CD4-positive, alpha-beta T cell treated with Interleukin-15 for 4 hours (primary cell): ENCODE measurements at places on chromosomes 6 and 20.

GRCh38 chr6:33815854-33816253 is 12.1 kb upstream of the MLN start:
- no peak for DNase-seq

DNA sequence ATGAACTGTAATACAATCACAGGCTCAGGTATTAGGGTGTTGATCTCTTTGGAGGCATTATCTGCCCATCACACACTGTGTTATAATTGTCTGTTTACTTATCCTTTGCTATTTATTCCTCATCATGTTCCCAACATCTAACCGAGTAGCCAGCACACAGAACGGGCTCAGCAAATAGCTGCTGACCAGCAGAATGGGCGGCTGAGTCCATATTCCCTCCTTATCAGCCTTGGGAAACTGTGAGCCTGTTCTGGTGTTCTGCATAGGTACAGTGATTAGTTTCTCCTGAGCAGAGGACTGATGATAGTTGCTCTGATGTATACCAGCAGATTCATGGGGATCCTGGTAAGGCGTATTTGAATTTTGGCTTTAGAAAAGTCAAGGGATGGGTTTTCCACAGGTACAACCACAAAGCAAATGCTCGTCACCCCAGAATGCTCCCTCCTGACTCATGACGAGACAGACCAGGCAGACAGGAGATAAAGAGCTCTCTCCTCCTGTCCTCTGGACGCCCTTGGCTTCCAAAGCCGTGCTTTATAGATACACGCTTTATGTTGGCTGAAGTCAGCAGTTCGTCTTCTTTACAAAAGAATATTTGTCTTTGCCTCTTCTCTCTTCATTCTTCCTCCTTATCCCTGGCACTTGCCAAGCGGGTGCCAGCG is 166.7 kb downstream of the TTLL2 start:
- no peak for DNase-seq

DNA sequence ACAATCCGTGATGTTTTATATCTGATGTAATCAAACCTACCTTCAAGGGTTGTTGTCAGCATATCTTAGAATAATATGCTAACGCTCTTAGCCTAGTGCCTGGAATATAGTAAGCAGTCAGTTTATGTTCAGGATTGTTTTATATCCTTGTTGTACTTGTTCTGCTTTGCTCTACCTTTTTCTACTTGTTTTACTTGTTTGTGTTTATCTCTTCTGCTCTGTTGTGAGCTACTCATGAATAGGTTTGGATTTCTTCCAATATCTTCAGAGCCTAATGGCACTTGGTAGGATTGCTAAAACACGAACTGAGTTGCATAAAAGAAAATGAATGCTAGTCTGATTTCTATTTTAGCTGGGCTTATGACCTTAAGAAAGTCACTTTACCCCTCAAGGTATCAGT is 40.1 kb downstream of the DNAH8 start:
- DNase-seq, result no peak

- DNase-seq, result no peak
These were observed 23.1 kb upstream of the TCP11 start for GRCh38 chr6:35164277-35164676.

GRCh38 chr6:15274692-15275387 is 29.0 kb downstream of the JARID2 start:
- DNase-seq, result no peak

GRCh38 chr6:87322304-87323212 is at the start of gene SMIM8:
SMIM8 (plus strand) TSS chr6:87322588; CDS start chr6:87337032, 14,444 bp downstream.
- peak; percentile 81 for DNase-seq

DNA sequence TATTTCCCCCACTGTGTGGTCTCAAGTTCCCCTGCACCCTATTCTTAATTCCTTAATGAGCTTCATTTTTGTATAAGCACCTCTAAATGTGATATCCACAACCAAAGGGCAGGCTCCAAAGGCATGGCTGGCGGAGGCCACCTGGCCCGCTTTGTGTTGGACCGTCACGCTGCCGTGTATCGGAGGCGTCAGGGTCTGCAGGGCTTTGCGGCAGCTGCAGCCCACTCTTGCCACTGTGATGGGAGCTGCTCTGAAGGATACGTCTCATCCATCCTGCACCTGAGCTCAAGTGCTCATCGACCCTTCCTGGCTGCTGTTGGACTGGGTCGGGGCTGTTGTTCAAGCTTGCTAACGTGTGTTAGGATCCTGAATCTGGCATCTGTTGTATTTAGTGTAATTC is 177.6 kb downstream of the ARID1B start:
- no peak for DNase-seq

- DNase-seq, result no peak
These were observed 7.4 kb downstream of the ADGRF5 start for GRCh38 chr6:46914279-46914810.

DNA sequence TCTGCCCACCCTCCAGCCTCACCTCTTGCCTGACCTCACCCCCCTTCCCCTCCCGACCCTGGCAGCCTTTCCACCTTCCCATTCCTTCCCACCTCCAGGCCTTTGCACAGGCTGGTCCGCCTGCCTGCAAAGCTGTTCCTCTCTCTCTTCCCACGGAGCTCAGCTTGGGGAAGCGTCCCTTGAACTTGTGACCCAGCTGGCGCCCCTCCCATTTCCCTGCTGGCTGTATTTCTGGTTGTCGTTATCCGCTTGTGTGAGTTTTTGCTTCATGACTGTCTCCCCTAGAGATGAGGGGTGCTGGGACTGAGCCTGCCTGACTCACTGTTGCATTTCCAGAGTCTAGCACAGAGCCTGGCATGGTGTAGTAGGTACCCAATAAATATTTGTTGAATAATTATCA is 32.5 kb downstream of the VSTM2L start:
- DNase-seq, result no peak

- DNase-seq, result no peak
These were observed 131.4 kb downstream of the LAMA2 start for GRCh38 chr6:129014302-129014701.

- peak; percentile 70 for DNase-seq
These were observed 93.2 kb downstream of the GMPR start for GRCh38 chr6:16331384-16332174.

GRCh38 chr20:40275738-40276137 is 413.3 kb downstream of the MAFB start:
- DNase-seq, result no peak

DNA sequence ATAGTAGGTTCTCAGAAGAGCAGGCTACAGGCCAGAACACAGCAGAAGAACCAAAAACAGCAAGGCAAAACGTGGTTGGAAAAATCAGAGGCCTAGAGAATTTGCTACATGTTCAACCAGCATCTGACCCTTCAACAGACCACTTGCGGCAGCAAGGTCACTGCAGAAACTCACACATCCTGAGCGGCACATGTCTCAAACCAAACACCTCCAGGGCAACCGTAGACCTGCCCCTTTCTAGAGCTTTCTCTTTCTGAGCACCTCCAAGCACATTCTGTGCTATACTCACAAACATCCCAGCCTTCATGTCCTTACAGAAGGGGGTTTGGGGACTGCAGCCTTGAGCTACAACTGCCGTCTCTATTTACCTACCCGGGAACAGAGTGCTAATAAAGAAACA is 52.6 kb downstream of the GFOD1 start:
- DNase-seq, result no peak
